ENCODE measurements at places on chromosomes 5 and 9.

GRCh38 chr5:96843140-96843539, 33.2 kb upstream of the ERAP2 start:
- no peak for DNase-seq

- no peak for DNase-seq
These were observed 345.0 kb downstream of the TMEM38B start for GRCh38 chr9:106039151-106039935.

DNA sequence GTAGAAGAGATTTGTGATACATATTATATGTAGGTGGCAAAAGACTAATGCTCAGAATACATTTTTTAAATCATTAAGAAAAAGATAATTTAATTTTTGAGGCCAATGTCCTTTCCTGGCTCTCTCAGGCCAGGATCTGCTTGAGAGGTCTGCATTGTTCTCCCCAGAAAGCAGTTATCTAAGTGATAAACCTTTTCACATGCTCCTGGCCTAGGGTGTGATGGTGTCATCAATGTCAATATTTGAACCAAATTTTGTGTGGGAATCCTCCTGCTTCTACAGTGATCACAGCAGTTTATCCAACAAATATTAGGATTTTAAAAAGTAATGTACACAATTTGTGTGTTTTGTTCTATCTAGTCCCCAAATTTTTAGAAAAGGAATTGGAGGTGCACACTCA, 166.6 kb downstream of the DIRAS2 start:
- no peak for DNase-seq

- DNase-seq = no peak
These were observed 8.8 kb downstream of the MAPK9 start for GRCh38 chr5:180283026-180283615.

- DNase-seq = no peak
These were observed 25.7 kb downstream of the ZSWIM6 start for GRCh38 chr5:61357745-61358144.

- peak; percentile 26 for DNase-seq
These were observed 42.3 kb upstream of the MOCS2 start for GRCh38 chr5:53151713-53152458.

DNA sequence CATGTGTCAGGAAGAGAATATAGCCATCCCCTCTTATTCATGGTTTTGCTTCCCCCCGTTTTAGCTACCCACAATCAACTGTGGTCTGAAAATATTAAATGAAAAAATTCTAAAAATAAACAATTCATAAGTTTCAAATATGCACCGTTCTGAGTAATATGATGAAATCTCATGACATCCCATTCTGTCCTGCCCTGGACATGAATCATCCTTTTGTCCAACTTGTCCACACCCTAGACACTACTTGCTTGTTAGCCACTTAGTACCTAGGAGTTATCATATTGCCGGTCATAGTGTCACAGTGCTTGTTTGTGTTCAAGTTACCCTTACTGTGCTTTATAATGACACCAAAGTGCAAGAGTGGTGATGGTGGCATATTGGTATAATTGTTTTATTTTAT, 113.5 kb downstream of the CAAP1 start:
- DNase-seq = no peak

DNA sequence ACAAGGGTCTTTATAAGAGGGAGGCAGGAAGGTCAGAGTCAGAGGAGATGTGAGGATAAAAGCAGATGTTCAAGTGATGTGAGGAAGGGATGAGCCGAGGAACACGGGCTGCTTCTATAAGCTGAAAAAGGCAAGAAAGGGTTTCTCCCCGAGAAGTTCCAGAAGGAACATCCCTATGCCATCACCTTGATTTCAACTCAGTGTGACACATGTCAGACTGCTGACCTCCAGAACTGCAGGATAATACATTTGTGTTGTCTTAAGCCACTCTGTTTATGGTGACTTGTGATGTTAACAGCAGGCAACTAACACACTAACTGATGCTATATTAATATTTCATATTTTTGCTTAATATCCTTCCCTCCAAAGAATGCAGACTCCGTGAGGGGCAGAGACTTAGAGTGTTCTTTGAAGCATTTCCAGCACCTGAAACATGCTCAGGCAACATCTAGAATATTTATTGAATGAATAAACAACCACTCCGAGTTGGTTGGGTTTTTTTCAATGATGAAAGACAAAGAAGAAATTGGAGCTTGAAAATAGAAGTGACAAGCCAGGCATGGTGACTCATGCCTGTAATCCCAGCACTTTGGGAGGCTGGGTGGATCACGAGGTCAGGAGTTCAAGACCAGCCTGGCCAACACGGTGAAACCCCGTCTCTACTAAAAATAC, 77.6 kb upstream of the ADRA1B start:
- no peak for DNase-seq

DNA sequence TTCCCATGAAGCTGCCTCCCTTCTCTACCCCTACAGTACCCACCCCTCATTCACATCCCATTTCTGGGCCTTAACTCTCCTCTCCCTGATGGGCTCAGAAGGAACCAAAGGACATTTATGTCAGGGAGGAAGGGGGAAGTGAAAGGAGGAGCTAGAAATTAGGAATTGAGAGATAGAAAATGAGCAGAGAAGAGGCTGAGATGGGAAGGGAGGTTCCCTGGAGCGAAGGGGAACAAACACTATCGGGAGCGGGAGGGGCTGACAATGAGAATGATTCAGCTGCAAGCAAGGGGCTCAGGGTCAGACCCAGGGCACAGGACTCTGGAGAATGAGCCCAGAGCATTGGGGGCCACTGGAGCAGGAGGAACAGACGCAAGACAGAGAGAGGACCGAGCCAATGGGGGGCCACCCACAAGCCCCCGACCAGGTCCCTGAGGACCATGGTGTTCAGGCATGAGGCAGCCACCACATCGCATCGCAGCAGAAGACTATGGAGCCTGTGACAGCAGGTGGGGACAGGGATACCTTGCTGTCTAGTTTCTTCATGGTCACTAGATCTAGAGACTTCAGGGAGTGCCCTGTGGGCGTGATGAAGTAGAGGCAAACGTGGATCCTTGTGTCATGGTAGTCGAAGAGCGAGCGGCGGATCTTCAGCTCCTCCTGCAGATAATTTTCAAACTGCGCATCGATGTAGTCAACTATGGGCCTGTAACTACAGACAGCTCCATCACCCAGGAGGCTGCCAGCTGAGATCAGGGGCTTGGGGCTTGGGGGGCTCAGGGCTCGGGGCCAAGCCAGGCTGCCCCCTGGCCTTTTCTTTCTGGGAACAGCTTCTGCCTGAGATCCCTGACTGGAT, 13.6 kb downstream of the SEPTIN8 start:
- DNase-seq = no peak

GRCh38 chr9:2469681-2470221, 151.8 kb upstream of the VLDLR start:
- peak; percentile 82 for DNase-seq

- no peak for DNase-seq
These were observed 53.6 kb downstream of the RAB24 start for GRCh38 chr5:177249761-177250537.

- DNase-seq = no peak
These were observed 457.3 kb downstream of the DMAC1 start for GRCh38 chr9:7342229-7342628.

GRCh38 chr9:36820392-36820861, 213.6 kb downstream of the PAX5 start:
- no peak for DNase-seq

DNA sequence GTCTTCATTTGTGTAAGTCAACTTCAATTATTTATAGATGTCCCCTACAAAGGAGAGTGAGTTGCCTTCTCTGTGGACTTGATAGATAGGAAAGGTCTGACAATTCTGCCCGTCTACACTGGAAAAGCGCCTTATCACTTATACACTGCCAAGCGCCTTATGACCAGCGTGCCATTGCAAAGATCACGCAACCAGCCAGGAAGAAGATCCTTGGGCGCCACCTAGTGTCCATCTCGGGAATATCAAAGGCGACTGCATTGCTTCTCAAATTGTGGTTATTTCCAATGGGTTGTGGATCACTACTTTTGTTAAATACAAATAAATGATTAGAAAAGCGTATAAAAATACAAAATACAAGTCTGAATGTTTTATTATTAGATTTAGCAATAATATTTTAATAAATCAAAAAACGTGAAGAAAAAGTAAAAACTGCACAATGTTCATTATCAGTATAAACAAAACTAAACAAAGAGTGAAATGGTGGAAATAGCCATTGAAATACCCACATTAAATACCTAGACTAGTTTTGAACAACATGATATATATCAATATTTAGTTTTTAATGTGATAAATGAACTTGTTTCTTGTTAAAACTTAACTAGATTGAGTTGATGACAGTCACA, 27.8 kb downstream of the SUB1 start:
- DNase-seq = peak; percentile 85

DNA sequence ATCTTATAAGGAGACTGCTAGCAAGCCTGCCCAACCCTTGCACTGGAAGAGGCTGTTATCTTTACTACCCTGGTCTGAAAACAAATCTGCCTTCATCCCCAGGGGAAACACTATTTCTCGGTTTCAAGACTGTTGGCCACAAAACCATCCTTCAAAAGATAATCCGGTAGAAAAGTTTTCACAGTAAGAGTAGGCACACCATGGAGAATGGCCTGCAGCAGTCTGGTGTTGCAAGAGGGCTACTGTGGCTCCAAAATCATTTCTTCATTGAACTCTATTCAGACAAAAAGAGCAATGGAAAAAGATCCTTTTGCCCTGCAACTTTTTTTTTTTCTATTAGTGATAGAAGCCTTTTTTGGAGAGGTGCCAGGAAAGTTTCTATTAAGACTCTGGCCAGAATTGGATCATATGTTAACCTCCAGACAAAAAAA, 163.9 kb downstream of the ARHGEF28 start:
- no peak for DNase-seq

DNA sequence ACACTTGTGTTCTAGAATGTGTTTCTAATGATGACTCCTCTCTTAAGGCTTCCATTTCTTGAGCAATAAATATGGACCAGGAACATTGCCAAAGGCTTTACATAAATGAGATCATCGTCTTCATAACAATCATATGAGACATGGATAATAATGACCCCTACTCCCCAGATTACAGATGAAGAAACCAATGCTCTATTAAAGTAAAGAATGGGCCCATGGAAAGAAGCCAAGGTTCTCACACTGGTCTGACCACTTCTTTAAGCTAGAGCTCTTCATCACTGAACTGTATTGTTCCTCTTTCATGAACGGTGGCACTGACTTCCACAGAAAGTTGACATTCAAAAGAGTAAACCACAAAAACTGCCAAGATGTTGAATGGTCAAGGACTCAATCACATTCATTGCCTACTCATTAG, 65.3 kb downstream of the MARCHF3 start:
- no peak for DNase-seq

GRCh38 chr5:82105457-82105856, 133.6 kb downstream of the ATG10 start:
- no peak for DNase-seq

GRCh38 chr5:68555907-68556681, 340.5 kb downstream of the PIK3R1 start:
- DNase-seq = no peak

GRCh38 chr5:143251190-143251589, 152.3 kb downstream of the NR3C1 start:
- no peak for DNase-seq

GRCh38 chr5:150604894-150605440, 35.5 kb upstream of the SYNPO start:
- no peak for DNase-seq

DNA sequence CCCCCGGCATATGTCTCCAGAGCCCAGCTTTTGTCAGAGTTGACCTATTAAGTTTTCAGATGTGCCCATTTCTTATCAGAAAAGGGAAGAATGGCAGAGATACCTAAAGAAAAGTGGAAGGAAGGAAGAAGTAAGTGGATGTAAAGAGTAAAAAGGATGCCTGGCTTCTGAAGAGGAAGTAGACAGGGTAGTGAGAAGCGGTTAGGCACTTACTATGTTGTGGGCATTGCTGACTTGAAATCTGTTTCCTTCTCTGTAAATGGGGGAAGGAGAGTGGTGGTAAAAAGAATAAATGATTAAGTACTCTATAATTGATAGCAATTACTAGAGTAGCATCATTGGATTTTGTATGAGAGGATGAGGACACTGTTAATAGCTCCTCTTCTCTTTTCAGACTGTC, 9.9 kb downstream of the ANP32B start:
- no peak for DNase-seq

- DNase-seq = no peak
These were observed 6.7 kb upstream of the MTMR12 start for GRCh38 chr5:32319392-32319791.

- no peak for DNase-seq
These were observed 65.5 kb upstream of the BARHL1 start for GRCh38 chr9:132516911-132517310.

- no peak for DNase-seq
These were observed 18.1 kb downstream of the SLC1A1 start for GRCh38 chr9:4508246-4508906.

DNA sequence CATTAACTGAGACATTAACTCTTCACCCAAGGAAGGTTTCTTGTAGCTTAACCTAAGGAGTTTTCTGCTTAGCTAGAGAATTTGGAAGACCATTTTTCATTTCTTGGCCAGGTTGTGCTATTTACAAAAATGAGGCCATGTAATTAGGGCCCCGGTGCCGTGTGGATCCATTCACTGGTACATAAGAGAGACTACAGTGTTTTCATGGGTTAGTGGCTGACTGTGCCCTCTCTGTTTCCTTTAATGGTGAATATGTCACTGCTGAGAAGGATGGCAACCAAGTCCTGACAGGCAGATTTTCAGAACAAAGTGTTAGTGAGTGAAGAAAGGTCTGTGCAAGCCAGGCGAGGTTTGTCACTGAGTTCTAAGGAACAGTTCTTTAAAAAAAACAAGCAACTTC, 15.4 kb downstream of the MEGF10 start:
- no peak for DNase-seq

DNA sequence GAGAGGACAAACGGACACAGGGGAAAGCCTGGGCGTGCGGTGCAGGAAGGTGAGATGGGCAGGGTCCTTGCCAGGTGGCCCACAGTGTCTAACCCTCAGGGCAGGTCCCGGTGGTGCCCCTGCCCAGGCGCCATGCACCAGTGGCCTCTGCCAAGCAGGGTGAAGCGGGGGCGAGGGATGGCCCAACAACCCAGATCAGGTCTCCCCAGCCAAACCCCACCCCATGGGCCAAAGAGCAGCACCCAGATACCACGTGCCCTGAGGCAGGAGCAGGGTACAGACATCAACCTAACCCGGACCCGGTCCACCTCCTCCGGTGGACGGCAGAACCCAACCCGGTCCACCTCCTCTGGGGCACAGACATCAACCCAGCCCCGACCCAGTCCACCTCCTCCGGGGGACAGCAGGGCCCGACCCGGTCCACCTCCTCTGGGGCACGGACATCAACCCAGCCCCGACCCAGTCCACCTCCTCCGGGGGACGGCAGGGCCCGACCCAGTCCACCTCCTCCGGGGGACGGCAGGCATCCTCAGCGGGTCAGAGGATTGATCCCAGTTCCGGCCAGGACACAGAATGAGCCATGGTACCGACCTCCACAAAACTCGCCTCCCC, 12.8 kb downstream of the SLC12A7 start:
- no peak for DNase-seq

- DNase-seq = no peak
These were observed 45.4 kb downstream of the HACD4 start for GRCh38 chr9:20985851-20986600.

Data from right hindlimb (tissue), 1 donor.